Activated CD4-positive, CD25-positive, alpha-beta regulatory T cell (primary cell): ENCODE measurements at places on chromosomes 2 and 18.
A peak's percentile ranks its signal among the peaks of the same experiment; 100 is the strongest.

DNA sequence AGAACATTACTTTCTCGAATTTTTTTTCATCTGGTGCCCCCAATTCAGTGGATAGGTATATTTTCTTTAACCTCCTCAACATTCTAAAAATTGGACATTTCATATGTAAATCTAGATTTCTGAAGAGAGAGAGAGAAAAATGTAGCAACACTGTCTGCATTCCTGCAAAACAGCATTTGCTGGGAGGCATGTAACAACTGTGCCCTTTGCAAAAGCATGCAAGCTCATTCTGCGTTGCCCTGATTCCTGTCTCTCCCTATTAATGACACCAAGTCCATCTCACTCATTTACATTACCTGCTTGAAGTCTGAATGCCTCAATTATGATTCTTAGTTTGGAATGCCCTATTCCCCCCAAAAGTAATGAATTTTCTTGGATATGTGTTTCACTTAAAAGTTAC, 79.8 kb upstream of the BARD1 start:
- DNase-seq = no peak

DNA sequence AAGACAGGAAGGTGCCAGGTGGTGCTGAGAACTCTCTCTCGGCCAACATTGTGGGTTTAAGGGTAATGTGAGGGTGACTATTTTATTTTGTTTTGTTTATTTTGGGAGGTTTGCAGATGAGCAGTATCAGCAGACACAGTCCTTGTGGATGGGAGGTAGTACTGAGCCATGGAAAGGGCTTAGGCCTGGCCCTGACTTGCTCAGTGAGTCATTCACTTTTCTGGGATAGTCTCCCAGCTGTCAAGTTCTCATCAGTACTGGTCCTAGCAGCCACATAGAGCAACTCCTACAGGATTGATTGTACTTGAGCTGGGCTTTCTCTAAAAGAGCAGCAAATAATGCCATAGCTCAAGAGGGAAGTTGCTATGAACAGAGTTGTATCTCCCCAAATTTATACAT, 175.2 kb downstream of the LOXHD1 start:
- DNase-seq = no peak

GRCh38 chr2:197704434-197705120, 592 bp upstream of the MARS2 start:
- no peak for DNase-seq

DNA sequence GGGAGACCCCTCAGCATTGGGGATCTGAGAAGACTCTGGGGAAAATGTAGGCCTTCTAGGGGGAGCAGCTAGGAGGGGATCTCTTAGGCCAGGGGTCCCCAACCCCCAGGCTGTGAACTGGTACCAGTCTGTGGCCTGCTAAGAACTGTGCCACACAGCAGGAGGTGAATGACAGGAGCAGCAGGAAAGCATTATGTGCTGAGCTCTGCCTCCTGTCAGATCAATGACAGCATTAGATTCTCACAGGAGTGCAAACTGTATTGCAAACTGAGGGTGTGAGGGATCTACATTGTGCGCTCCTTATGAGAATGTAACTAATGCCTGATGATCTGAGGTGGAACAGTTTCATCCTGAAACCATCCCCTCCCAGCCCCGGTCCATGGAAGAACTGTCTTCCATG, 127.3 kb downstream of the SCG2 start:
- DNase-seq = no peak

DNA sequence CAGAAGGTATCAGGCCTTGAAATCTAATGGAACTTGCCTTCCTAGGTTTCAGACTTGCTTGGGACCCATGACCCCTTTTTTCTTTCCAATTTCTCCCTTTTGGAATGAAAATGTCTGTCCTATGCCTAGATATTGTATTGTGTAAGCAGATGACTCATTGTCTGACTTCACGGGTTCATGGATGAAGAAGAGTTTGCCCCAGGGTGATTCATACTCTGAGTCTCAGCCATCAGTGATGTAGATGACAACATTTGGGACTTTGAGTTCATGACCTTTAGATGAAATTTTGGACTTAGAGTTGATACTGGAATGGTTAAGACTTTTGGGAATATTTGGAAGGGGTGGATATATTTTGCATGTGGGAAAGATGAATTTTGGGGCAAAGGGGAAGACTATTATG, 11.2 kb upstream of the SCYGR5 start:
- DNase-seq = no peak

- DNase-seq = no peak
These were observed 77.2 kb downstream of the TCF4 start for GRCh38 chr18:55510809-55511208.

GRCh38 chr2:102277202-102277700, 34.1 kb upstream of the IL1RL1 start:
- DNase-seq = no peak

GRCh38 chr18:34911661-34912384, 129.4 kb upstream of the MAPRE2 start:
- DNase-seq = no peak

DNA sequence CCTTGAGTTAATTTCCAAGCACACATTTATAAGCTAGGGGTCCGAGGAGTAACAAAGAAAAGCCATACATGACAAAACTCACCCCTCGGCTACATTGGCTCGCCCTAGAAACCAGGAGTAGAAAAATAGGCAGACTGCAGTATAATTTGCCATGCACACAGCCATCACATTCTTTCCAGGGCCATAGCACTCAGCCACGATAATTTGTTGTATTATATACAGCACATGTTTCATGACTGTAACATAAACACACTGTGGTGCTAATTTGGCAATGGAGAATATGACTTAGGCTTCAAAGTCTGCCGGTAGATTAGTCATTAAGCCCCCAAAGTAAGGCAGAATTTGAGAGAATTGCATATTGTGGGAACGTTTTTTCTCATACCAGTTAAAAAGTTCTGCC, 254.9 kb downstream of the ZNF521 start:
- DNase-seq = no peak

DNA sequence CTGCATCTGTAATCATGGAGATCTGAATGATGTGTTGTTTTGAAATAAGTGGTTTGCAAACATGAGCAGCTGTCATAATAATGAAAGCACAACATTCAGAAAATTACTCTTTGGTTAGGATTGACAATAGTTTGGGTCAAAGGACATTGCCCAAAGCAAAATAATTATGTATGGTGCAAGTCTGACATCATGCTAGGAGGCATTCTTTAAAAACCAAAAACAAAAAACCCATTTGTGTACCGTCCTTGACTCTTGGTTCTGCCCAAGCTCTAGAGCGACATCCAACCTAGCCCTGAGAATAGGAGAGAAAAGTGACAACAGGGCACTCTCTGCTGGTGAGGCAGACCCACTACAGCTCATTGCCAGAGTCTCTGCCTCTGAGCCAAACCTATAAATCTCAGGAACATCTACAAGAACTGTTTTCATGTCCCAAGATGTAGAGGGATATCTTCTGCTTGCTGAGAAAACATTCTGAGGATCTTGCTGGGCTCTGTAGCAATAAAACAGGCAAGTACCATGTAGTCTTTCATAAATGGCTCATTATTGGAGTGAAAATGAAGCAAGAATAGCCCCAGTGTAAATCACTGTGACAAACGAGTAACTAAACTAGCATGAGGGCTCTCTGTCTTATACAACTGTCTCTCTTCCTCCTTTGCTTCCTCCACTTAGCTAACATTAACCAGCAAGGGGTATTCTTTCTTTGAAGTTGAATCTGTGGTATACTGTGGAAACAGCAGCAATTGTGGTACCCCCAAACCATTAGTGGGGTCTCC, 266.8 kb upstream of the CXCR4 start:
- DNase-seq = peak; percentile 26

- DNase-seq = no peak
These were observed 143.2 kb upstream of the TWIST2 start for GRCh38 chr2:238704471-238705225.

GRCh38 chr2:1234731-1235308, 178.4 kb upstream of the TPO start:
- DNase-seq = no peak

DNA sequence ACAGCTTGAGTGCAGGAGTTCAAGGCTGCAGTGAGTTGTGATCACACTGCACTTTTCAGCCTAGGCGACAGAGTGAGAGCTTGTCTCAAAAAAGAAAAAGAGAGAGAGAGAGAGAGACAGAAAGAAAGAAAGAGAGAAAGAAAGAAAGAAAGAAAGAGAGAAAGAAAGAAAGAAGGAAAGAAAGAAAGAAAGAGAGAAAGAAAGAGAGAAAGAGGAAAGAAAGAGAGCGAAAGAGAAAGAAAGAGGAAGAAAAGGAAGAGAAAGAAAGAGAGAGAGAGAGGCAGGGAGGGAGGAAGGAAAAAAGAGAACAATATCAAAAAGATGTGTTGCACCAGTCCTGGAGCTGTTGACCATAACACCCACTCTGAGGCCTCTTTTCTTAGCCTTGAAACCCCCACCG, 89.8 kb upstream of the MBOAT2 start:
- DNase-seq = no peak

DNA sequence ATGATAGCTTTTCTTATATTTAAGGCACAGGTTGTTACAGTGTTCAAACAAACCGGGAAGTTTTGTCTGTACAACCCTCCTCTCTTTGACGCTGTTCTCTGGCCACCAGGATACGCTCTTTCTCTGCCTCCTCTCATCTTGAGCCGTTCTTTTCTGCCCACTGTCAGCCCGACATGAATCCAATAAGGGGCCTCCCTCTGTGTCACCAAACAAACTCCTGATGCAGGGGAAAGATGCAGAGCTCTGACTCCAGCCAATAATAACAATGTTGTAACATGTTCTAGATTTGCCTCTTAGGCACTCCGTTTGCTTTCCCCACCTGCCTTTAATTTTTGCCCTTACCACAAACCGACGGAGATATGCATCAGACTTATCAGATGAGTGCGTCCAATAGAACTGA, 449.3 kb downstream of the SLC4A3 start:
- no peak for DNase-seq

DNA sequence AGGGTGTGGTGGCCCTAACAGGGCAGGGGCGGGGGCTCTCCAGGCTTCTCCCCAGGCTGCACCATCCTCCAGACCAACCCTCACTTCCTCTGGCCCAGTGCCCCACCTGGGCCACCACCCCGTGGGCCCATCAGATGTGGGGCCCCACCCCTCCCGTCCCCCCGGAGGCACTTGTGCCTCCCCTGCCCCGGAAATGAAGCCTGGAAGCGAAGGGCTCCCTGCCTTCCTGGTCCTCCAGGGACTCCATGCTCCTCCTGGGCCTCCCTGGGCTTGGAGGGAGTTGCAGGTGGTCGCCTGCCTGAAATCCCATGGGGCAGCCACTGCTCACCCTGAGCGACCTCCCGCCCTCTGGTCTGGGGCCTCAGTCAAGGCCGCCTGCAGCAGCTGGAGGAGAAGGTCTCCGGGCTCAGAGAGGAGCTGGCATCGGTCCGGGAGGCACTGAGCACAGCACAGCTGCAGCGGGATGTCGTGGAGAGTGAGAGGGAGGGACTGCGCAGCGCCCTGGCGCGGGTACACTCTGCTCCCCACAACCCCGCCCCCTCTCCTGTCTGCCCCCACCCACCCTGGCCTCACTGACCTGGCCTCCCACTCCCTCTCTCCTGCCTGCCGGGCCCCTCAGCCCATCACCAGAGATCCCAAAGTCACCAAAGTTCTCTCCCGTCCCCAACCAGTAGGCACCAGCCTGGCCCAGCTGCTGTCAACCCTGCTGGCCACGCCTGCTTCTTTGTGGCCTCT, 28.0 kb downstream of the CROCC2 start:
- DNase-seq = no peak

DNA sequence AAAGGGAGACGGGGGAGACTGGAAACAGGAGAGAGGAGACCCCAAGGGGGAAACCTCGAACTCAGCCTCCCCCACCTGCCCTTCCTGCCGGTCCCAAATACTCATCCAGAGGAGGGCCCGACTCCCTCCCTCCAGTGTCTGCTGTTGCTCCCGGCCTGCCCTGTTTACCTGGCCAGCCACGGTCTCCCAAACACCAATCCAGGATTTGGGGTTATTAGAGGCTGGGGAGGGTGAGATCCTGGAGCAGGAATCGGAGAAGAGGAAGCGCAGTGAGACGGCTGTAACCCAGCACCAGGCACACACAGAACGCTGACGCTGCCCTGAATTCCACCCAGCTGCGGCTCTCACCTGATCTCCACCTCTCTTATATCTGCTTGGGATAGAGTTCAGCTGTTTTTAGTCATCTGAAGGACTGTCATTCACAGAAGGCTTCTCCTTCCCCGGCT, 213.0 kb downstream of the TNS1 start:
- no peak for DNase-seq

DNA sequence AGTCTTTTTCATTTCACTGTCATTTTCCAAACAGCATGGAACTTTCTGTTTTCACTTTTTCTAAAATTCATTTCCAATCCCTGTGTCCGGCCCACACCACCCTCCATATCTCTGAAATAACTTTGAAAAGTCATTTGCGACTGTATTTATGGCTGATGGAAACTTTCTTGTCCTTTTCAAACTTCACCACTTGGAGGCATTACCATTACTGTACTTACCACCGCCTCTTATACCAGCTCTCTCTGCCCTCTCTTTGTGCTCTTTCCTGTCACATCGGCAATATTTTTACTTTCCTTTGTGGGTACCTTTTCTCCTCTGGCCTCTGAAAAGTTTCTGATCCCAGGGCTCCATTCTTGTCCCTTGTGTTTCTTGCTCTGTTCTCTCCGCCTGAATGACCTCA, 39.5 kb upstream of the IL1RL1 start:
- DNase-seq = no peak

GRCh38 chr2:136206613-136207012, 88.7 kb upstream of the CXCR4 start:
- DNase-seq = no peak
